ENCODE measurements at places on chromosomes 1 and 21.

GRCh38 chr21:44805226-44805625 is 3.6 kb upstream of the UBE2G2 start:
- DNase-seq: no peak

GRCh38 chr1:218785928-218786327 is 387.8 kb upstream of the LYPLAL1 start:
- DNase-seq: no peak

GRCh38 chr1:222759451-222760035 is 22.5 kb downstream of the FAM177B start:
- no peak for DNase-seq

- DNase-seq: no peak
Observed at GRCh38 chr1:217712925-217713597, 81.9 kb downstream of the SPATA17 start.

- DNase-seq: no peak
Observed at GRCh38 chr1:70468180-70468579, 57.1 kb downstream of the CTH start.

DNA sequence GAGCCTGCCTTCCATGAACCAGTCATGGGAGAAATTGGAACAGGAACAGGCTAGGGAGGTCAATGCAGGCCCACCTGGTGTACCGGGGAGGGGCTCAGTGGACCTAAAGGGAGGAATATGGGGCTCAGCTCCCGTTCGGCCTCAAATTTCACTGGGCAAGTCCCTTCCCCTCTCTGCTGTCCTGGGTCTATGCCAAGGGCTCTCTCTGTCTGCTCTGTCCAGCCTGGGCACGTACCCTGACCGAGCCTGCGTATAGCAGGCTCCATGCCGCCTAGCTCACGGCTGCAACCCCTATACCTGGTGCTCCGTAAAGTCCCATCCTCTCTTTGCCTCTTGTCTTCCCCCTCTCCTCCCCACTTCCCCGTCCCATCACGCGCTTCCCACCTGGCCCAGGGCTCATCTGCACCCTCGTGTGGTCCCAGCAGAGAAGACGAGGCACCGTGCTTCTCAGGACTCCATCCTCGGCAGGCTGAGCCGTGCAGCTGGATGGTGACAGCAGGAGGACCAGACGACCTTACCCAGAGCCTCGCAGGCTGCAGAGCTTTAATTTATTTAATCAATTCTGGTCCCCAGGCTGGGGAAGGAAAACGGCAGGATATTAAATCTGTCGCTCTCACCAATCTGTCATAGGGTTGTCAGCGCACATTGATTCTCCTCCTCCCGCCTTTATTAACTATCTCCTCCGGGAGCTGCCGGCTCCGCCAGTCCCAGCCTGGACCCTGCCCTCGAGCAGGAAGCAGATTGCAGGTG is 25.0 kb upstream of the DISP3 start:
- DNase-seq: no peak

DNA sequence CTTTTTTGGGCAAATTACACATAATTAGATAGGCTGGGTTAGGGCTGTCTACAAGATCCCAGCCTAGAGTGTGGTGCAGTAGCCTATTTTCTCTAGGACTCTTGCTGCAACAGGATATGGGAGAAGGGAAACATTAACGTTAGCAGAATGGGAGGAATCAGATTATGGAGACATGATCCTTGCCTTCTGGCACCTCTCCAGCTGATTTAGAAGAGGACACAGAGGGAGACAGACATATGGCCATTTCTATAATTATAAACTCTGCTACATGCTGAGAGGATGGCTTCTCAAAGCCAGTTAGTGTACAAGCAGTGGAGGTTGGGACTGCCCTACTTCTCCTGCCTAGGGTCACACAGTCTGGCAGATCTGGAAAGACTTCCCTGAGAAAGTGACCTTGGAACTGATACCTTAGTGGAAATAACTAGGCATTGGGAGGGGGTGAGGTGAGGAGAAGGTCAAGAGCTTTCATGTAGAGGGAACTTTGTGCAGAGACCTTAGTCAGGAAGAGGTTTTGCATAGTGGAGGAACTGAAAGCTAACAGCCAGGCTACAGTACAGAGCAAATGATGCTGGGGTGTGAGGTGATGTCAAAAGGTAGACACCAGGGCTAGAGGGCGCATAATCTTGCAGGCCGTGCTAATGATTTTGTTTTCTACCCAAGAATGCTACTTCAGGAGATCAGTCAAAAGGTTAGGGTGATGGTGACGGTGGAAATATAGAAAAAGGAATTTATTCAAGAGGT is 1.2 kb upstream of the CD1D start:
- DNase-seq: no peak
